Renal cortex interstitium (tissue), 15 donors: ENCODE measurements at places on chromosomes 4 and X. TPM values are rescaled to one million over a fixed set of nuclear protein-coding genes. Genes with fewer than 3 reads are reported as not detected.
A peak's percentile ranks its signal among the peaks of the same experiment; 100 is the strongest.

- DNase-seq = peak; percentile 5
Observed at GRCh38 chrX:79081895-79082512, 62.5 kb upstream of the GPR174 start.

GRCh38 chr4:53015681-53016080 is 153.6 kb downstream of the RASL11B start:
- peak; percentile 66 for DNase-seq

- no peak for DNase-seq
Observed at GRCh38 chrX:130878350-130879341, 24.4 kb downstream of the ENOX2 start.

- no peak for DNase-seq
Observed at GRCh38 chr4:3189459-3189858, 59.5 kb upstream of the MSANTD1 start.

DNA sequence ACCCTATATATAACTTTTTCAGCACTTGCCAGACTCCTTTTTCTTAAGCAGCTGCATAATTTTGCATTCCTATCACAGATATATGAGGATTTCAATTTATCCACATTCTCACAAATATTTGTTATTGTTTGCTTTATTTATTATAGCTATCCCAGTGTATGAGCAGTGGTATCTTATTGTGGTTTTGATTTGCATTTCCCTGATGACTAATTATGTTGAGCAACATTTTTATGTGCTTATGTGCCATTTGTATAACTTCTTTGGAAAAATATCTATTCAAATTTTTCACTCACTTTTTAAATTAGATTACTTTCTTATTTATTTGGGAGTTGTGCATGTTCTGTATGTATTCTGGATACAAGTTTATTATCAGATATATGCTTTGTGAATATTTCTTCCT is 361.9 kb downstream of the KCTD8 start:
- DNase-seq = no peak

Gene CFP
- polyA plus RNA-seq = 1.5 TPM

- no peak for DNase-seq
Observed at GRCh38 chrX:114924856-114925255, 92.6 kb downstream of the IL13RA2 start.

DNA sequence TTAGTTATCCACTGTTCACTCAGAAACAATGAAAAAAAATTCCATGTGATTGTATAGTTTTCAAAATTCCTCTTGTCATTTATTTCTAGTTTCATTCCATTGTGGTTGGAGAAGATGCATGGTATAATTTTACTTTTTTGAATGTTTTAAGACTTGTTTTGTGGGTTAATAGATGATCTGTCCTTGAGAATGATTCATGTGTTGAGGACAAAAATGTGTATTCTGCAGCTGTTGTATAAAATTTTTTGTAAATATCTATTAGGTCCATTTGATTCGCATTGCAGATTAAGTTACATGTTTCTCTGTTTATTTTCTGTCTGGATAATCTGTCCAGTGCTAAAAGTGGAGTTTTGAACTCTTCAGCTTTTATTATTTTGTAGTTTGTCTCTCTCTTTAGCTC is 65.4 kb downstream of the RTL3 start:
- DNase-seq = no peak

GRCh38 chr4:69075061-69075792 is 21.0 kb upstream of the UGT2B7 start:
- DNase-seq = no peak

Gene SLC34A2
- polyA plus RNA-seq = 27.4 TPM

Gene MAGEA4
- polyA plus RNA-seq = not detected

DNA sequence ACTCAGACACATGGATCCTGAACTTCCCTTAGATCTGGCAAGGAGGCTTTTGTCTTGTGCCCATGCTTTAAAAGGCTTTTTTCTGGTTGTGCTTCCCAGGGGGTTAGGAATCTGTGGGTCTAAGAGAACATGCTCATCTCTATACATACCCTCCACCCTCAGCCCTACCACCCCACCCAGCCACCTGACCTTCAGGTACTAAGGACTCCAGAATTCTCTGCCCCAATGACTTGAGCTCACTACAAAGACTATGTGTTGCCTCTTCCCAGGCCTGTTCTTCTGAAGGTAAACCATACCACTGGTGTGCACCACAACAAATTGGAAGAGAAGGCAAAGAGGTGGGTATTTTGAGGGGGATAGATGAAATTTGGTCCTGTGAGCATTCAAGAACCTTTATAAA is 167.3 kb upstream of the ETNPPL start:
- no peak for DNase-seq

Gene RASL11B
- polyA plus RNA-seq = 37.6 TPM

DNA sequence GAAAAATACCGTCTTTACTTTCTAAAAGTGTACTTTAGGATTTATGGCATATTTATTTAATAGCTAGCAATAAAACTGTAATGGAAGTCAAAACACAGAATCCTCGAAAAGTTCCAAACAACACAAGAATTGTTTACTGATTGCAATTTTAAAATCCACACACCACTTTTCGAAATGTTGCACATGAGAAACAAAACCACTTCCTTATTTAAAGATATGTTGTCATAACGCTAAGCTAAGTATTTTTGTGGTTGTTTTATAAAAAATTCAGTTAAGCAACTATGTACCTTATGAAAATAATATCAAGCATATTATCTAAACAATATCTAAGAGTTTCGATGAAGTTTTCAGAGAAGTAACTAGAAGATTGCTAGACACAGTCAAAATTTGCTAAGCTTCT is 344 bp downstream of the TMPRSS11D start:
- no peak for DNase-seq

GRCh38 chr4:127856196-127856812 is 24.4 kb upstream of the PLK4 start:
- DNase-seq = peak; percentile 4

DNA sequence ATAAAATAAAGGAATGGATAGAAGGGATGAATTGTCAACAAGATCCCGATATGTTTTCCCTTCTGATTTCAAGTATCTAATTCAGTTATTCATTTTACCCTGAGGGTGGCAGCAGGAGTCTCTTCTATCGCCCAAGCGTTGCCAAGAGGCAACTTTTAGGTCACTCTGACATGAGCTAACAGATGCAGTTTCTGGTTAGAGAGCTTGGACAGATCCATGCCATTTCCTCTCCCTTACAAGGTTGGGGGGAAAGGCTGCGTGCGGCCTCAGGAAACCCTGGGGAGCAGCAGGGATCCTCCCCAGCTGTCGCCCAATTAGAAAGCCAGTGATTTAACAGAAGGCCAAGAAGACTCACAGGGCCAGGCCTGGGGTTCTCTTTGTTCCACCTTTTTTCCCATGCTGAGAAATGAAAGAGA is 35.3 kb upstream of the WAS start:
- no peak for DNase-seq

- no peak for DNase-seq
Observed at GRCh38 chrX:47232197-47232802, 509 bp upstream of the USP11 start.

- no peak for DNase-seq
Observed at GRCh38 chrX:48751343-48751742, 10.2 kb upstream of the GLOD5 start.

GRCh38 chr4:108449129-108449528 is 171.2 kb upstream of the RPL34 start:
- DNase-seq = no peak

- DNase-seq = no peak
Observed at GRCh38 chr4:188783606-188784160, 644.4 kb downstream of the TRIML1 start.

Gene UGT8
- 57.5 TPM for polyA plus RNA-seq

Gene MCF2
- polyA plus RNA-seq = 1.1 TPM

DNA sequence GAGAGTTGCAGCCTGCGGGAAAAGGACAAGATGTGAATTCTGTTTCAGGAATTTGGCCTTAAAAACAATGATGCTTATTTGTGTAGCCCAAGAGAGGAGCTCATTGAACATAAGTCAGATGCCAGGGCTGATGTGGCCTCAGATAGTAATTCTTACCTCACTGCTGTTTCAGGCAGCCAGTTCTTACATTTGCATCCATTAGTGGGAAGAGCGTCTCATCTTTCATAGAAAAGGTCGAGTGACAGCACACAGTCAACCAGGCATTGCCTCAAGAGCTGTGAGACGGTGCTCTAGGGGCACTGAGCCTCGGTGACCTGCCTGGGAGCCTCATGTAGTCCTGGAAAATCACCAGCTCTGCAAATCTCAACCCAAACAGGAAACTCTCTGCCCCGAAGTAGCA is 174.9 kb upstream of the FRG1 start:
- DNase-seq = no peak

GRCh38 chrX:134244043-134244442 is 7.1 kb downstream of the CCDC160 start:
- no peak for DNase-seq

DNA sequence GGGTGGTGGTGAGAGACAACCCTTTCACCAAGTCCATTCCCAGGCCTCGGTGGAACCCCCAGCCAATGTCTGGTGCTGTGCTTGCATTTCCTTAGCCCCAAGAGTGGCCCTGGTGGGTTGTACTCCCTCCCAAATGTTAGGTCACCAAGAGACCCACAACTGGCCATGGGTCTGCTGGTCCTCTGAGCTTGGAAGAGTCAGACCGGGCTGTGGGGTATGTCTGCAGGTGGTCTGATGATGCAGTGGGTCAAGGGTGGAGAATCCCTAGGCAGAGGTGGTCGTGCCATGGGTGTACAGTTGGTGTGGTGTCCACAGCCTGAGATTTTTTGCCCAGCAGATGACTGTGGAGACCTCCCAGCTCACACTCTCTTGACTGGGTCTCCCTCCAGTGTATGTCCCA is 535.7 kb upstream of the CNKSR2 start:
- DNase-seq = no peak

DNA sequence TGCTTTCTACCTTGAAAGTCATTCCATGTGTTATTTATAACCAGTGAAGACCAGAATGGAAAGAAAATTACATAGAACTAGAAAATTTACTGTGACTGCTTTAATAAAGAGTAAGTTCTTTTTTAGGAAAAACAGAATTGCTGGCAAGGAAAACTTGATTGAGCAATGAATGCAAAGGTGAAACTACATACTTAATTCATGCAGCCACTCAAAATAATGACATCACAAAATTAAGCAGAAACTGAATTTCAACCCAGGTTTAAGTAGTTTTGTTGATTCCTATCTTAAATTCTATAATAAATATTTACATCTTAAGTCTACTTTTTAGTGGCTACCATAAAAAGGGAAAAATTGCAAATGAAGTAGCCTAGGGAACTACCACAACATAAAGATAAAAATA is 14.0 kb downstream of the CHM start:
- DNase-seq = no peak

Gene COL25A1
- polyA plus RNA-seq = 17.1 TPM
